ENCODE measurements at places on chromosomes 11 and 22. TPM values are rescaled to one million over a fixed set of nuclear protein-coding genes. Genes with fewer than 3 reads are reported as not detected.

The NTM gene
- 2.6 TPM for total RNA-seq

The ARHGEF17 gene
- total RNA-seq = 16.6 TPM

The CNGA4 gene
- total RNA-seq = under 0.01 TPM

The PLAAT2 gene
- total RNA-seq = not detected

The FBLN1 gene
- total RNA-seq = 14.3 TPM

The CLP1 gene
- total RNA-seq = 31.5 TPM

The SLC22A8 gene
- total RNA-seq = not detected

The CXCR5 gene
- total RNA-seq = not detected

The MMP3 gene
- total RNA-seq = not detected

The MIAT gene
- total RNA-seq = 0.46 TPM

The SLC25A1 gene
- 72.6 TPM for total RNA-seq

The MS4A6A gene
- total RNA-seq = 21.8 TPM

The CPT1B gene
- total RNA-seq = 0.65 TPM

The SNX32 gene
- total RNA-seq = 1.9 TPM

The STK33 gene
- total RNA-seq = 1.6 TPM

The OR8G1 gene
- total RNA-seq = not detected

The CHRM1 gene
- total RNA-seq = not detected

The SCARF2 gene
- total RNA-seq = 14.9 TPM

The USP2 gene
- total RNA-seq = 0.32 TPM

The PLEKHB1 gene
- not detected for total RNA-seq

The NADSYN1 gene
- 102 TPM for total RNA-seq

The TBX1 gene
- 1.5 TPM for total RNA-seq

The GAS2L1 gene
- 16.3 TPM for total RNA-seq

The ZDHHC5 gene
- total RNA-seq = 33.3 TPM

The CCDC81 gene
- total RNA-seq = 1.2 TPM

The ATL3 gene
- total RNA-seq = 70.2 TPM

The BACE1 gene
- 6.2 TPM for total RNA-seq

The LGR4 gene
- 5.2 TPM for total RNA-seq

The MUC5AC gene
- not detected for total RNA-seq

The PYGM gene
- under 0.01 TPM for total RNA-seq

The YPEL1 gene
- total RNA-seq = 3.2 TPM

The CDON gene
- 1.9 TPM for total RNA-seq

The CSTPP1 gene
- total RNA-seq = 15.3 TPM

The SYT7 gene
- total RNA-seq = under 0.01 TPM

The ART1 gene
- not detected for total RNA-seq

The CLDN5 gene
- total RNA-seq = 569 TPM

The CHST1 gene
- total RNA-seq = 64.6 TPM

The CARD18 gene
- total RNA-seq = not detected

The TRAPPC4 gene
- 160 TPM for total RNA-seq

The OR8B8 gene
- total RNA-seq = not detected

The DCDC1 gene
- under 0.01 TPM for total RNA-seq

The ZFTA gene
- total RNA-seq = 20.4 TPM

The DEUP1 gene
- total RNA-seq = not detected

The THY1 gene
- total RNA-seq = 4.0 TPM

The FLRT1 gene
- total RNA-seq = not detected

The SMTNL1 gene
- not detected for total RNA-seq

The GP1BB gene
- 1.6 TPM for total RNA-seq

The CFAP300 gene
- total RNA-seq = not detected

The OR5A1 gene
- total RNA-seq = not detected

The GRAMD4 gene
- total RNA-seq = 25.5 TPM

The TRIM66 gene
- 1.8 TPM for total RNA-seq

The TFIP11 gene
- 49.7 TPM for total RNA-seq

The XRRA1 gene
- 4.5 TPM for total RNA-seq

Measured in epithelial cell of umbilical artery (primary cell).